C1 segment of cervical spinal cord (tissue), 14 donors: ENCODE measurements at places on chromosomes 13 and 19.
A peak's percentile ranks its signal among the peaks of the same experiment; 100 is the strongest.

- DNase-seq = no peak
Observed at GRCh38 chr13:109288151-109288709, 498.2 kb downstream of the IRS2 start.

GRCh38 chr19:39401549-39402345 is 4.9 kb upstream of the ZFP36 start:
- DNase-seq = peak; percentile 13

DNA sequence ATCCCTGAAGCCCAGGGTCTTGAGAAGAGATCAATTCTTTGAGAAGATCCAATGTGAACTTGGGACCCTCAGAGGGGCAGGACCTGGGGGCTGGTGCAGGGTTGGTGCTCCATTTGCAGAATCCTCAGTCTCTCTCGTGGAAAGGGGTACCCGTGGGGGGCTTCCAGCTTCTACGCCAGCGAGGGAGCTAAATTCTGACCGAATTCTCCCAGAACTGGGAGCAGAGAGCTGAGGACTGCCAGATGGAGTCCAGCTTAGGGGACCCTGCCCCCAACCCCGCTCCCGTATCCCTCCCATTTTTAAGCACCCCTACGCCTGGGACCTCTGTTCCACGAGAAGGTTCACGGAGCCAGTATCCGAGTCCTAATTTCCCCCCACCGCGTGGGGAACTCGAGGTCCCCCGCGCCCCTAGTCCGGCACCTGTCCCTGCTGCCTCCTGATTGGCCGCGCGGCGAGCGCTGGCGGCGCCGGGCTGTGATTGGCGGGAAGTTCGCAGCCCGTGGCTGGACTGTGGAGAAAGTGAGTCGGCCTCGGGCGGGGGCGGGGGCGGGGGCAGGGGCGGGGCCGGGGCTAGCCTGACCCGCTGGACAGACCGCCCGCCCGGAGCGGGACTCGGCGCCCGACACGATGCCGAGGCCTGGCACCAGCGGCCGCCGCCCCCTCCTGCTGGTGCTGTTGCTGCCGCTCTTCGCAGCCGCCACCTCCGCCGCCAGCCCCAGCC is 4.4 kb upstream of the LTBP4 start:
- no peak for DNase-seq

DNA sequence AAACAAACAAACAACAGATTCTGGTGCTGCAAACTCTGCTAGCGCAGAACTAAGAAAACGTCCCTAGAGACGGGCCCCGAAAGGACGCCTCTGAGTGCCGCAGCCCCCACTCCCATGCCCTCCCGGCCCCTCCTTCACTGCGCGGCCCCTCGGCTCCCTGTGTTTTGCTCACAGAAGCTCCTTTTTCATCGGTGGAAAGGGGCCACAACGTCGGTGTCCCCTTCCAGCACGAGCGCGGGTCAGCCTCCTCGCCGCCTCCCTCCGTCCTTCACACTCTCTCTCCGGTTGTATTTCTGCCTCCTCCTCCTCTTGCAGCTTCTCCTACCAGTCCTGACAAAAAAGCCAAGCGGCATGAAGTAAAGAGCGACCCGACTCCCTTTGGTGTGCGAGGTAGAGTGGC is 14.8 kb upstream of the F7 start:
- DNase-seq = no peak

DNA sequence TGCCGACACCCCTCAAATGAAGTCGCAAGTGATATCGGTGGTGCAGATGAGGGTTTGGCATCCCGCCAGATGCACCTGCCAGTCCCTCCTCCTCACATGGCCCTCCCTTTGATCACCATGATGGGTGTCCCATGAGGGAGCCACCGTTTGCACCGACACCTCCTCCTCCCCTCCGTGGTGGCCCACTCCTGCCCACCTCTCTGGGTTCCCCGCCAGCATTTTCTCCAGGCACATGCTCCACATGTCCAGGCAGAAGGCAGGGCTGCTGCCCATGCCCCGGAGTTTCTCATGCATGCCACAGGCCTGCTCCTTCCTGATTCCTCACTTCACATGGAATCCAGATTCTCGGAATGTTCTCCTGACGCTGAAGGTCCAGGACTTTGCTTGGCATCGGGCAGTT is 49.3 kb downstream of the COL4A2 start:
- no peak for DNase-seq

GRCh38 chr19:30419568-30420180 is 47.5 kb downstream of the ZNF536 start:
- DNase-seq = no peak

GRCh38 chr19:14003251-14004055 is 2.7 kb downstream of the RFX1 start:
- DNase-seq = no peak
